ENCODE measurements at places on chromosomes 16 and 17. TPM values are rescaled to one million over a fixed set of nuclear protein-coding genes. Genes with fewer than 3 reads are reported as not detected.

The CD300LB gene
- 0.33 TPM for total RNA-seq

The KCNJ12 gene
- total RNA-seq = 0.67 TPM

The SPATA22 gene
- 0.19 TPM for total RNA-seq

The EPX gene
- total RNA-seq = 10.0 TPM

The P2RX1 gene
- 0.75 TPM for total RNA-seq

The DBNDD1 gene
- total RNA-seq = 0.09 TPM

The CTRB2 gene
- total RNA-seq = not detected

The GAST gene
- not detected for total RNA-seq

The CCL7 gene
- total RNA-seq = not detected

The RAB11FIP4 gene
- total RNA-seq = 3.1 TPM

The NDUFAF8 gene
- 11.6 TPM for total RNA-seq

The CWC25 gene
- 5.7 TPM for total RNA-seq

The ZG16B gene
- 0.79 TPM for total RNA-seq
